ENCODE measurements at places on chromosomes 2 and 18.

GRCh38 chr2:43387092-43388062 is 161.0 kb upstream of the ZFP36L2 start:
- ATAC-seq: no peak

DNA sequence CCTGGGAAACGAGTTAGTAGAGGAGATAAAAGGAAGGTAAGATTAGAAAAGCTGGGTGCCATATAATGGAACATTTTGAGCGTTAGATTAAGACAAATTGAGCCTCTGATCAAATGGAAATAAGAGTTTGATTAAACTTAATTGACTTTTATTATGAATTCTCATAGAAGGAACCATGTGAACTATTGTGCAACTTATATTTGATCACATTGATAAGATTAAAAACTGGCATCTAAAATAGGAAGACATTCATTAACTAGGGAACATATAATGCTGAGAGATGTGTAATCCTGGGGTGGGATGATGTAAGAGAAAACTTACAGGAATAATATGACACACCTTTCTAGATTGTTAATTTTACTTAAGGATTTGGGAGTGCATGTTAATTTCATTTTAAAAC is 22.5 kb downstream of the TBR1 start:
- no peak for ATAC-seq

DNA sequence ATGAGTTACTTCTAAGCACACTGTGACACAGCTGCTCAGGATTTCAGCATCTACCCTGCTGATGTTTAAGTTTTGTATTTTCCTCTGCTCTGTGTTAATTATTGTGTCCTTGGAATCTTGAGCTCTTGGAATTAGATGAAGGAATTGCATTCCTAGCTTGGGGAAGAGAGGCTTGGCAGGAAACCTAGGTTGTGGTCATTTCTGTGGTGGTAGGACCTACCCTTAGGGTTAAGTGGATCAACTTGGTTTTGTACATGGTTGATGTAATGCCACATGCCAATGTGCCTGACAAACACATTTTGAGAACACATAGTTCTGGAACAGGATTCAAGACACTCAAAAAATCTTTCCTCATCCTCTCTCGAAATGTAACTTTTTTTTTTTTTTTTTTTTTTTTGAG is 264.5 kb upstream of the MEX3C start:
- no peak for ATAC-seq

DNA sequence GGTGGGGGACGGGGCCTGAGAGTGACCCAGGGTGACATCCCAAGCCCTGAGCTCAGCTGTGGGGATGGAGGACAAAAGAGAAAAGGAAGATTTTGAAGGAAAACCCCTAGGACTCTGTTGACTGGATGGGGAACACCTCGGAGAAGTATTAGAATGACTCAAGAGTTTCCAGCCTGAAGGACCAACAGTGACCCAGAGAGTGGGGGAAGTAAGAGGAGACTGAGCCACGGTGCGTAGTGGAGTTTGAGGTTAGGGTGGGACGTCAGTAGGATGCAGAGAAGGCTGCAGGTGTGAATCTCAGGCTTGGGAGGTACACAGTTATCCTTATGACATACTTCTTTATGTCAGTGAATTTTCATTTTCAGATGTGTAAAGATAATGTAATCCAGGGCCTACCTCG is 119.5 kb downstream of the NCK2 start:
- no peak for ATAC-seq

DNA sequence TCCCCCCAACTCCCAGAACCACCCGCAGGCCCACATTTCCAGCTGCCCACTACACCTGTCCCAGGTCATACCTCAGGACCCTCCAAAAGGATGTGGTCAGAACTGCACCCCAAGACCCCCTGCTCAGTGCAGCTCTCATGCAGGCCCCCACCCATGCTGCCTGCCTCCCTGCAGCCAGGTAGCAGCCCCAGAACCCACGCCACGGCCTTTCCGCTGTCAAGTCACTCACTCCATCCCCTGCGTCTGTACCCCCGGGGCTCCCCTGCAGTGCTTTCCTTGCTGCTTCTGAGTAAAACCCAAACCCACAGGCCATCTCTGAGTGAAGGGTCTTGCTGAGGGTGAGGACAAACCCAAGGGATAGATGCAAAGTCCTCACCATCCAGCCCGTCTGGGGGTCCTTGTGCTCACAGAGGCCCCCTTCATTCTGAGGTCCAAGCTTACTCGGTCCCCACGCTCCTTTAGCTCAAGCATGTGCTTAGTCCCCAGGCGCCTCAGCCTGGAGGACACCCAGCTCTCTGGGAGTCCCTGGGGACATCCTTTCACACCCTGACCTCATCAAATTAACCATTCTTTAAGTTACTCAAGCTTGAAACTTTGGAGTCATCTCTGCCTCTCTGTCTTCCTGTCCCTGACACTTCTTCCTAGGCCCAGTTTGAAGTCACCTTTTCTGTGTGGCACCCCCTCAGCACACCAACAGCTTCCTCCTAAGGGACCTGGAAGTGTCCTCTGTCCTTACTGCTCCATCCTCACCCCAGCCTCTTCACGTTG is 130.1 kb downstream of the SMAD7 start:
- ATAC-seq: no peak

- no peak for ATAC-seq
Observed at GRCh38 chr2:69993048-69993565, 31.7 kb upstream of the ASPRV1 start.

DNA sequence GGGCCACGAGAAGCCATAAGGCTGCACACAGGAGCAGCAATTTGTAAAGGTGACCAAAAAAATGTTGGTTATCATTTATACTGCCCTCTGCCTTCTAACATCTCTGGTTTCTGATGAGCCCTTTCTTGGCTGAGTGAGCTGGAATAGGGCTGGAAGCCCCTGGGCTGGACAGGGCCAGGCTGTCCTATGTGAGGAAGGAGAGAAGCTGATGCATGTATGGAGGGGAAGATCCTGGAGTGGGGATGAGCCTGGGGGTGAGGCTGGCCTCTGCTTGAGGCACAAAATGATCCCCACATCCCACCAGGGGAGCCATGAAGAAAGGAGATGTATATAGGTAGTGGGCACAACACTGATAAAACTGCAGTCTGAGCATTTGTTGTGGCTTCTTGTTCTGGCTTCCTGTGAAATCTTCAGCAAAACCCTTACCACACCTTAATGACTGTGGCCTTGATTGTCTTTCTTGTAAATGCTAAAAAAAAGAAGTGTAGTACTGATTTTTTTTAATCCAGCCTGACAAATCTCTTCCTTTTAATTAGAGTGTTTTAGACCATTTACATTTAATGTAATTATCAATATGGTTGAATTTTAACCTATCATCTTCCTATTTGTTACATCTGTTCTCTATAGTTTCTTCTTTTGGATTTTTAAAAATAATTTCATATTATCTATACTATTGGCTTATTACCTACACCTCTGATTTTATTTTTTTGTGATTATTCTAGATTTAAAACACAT is 5.6 kb downstream of the SNED1 start:
- ATAC-seq: no peak

GRCh38 chr2:128500138-128500800 is 181.6 kb upstream of the HS6ST1 start:
- no peak for ATAC-seq
